ENCODE measurements at places on chromosomes 11 and 22.

DNA sequence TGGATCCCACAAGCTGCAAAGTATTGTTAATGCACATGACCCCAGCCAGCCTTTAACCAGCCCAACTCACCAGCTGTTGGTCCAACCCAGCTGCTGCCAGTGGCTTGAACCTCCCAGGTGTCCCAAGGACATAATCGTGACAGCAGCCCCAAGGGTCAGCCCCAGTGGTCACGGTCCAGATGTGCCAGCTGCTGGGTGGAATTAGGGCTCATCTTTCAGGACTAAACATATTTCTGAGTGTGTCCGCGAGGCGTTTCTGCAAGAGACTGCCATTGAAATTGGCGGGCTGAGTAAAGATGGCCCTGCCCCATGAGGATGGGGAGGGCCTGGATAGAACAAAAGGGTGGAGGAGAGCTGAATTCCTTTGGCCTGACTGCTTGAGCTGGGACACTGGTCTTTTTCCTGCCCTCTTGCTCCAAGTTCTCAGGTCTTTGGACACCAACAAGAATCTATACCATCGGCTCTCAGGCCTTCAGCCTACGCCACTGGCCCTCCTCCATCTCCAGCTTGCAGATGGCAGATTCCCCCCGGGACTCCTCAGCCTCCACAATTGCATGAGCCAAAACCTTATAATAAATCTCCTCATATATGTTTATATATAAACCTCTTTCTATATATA lies 240.2 kb downstream of the MN1 start:
- no peak for DNase-seq

GRCh38 chr22:22528780-22529179 lies 8.7 kb upstream of the ZNF280A start:
- DNase-seq = no peak

DNA sequence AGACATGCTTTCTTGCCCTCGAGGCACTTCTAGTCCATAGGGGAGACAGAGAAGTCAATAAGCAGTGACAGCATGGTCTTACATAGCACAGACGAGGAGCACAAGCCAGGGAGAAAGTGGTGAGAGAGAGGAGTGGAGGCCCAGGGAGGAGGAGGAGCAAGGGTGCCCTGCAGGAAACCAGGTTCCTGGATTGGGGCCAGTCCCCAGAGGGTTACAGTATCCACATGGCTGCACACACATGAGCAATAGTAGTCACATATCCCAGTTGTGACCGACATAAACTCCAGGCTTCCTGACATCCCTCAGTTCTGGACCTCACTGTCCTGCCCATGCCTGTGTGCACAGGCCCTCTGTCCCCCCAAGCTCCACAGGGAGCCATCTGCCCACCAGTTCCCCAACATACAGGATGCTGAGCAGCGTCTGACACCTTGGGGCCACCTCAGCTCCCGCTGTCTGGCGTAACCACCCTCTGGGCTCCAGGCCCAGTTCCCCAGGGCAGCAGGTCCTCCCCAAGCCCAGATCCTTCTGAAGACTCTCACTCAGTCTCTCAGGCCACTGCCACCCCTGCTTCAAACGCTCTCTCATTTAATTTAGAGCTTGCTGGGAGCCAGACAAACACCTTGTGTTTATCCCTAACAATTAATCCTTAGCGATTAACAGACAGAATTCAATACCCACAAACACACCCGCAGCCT lies 53.7 kb downstream of the DSCAML1 start:
- no peak for DNase-seq

GRCh38 chr22:49269371-49269770 lies 558.3 kb downstream of the BRD1 start:
- no peak for DNase-seq

DNA sequence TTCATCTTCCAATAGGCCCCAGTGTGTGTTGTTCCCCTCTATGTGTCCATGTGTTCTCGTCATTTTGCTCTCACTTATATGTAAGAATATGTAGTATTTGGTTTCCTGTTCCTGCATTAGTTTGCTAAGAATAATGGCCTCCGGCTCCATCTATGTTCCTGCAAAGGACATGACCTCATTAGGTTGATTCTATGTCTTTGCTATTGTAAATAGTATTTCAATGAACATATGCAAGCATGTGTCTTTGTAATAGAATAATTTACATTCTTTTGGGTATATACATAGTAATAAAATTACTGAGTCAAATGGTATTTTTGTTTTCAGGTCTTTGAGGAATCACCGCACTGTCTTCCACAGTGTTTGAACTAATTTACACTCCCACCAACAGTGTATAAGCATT lies 202.9 kb upstream of the KIRREL3 start:
- no peak for DNase-seq

GRCh38 chr11:130473056-130473794 lies 24.8 kb downstream of the ADAMTS15 start:
- peak; percentile 88 for DNase-seq

DNA sequence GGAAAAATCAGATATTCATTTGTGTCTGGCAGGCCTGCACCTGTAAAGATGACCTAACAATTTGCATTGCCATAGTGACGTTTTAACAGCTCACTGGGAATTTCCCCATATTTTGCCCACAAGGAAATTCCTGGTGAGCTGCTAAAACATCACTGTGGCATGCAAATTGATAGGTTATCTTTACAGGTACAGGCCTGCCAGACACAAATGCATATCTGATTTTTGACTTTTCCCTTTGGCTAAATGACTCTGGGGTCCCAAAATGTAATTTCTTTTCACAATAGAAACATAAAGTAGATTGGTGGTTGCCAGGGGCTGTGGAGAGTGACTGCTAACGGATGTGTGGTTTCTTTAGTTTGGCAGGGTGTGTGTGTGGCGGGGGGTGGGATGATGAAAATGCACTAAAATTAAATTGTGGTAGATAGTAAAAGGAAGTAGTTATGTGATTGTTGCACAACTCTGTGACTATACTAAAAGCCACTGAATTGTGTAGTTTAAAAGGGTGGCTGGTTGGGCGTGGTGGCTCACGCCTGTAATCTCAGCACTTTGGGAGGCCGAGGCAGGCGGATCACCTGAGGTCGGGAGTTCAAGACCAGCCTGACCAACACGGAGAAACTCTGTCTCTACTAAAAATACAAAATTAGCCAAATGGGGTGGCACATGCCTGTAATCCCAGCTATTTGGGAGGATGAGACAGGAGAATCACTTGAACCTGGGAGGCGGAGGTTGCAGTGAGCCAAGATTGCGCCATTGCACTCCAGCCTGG lies 18.5 kb upstream of the FEZ1 start:
- no peak for DNase-seq

- DNase-seq = no peak
Observed at GRCh38 chr11:9953994-9954626, 290.2 kb downstream of the SWAP70 start.

GRCh38 chr11:65637794-65638419 lies at the start of gene SIPA1:
Gene SIPA1 (plus strand): TSS chr11:65638101. CDS start chr11:65640922, 2,821 bp downstream.
- no peak for DNase-seq

- DNase-seq = no peak
Observed at GRCh38 chr11:86313793-86314192, 11.8 kb downstream of the HIKESHI start.

DNA sequence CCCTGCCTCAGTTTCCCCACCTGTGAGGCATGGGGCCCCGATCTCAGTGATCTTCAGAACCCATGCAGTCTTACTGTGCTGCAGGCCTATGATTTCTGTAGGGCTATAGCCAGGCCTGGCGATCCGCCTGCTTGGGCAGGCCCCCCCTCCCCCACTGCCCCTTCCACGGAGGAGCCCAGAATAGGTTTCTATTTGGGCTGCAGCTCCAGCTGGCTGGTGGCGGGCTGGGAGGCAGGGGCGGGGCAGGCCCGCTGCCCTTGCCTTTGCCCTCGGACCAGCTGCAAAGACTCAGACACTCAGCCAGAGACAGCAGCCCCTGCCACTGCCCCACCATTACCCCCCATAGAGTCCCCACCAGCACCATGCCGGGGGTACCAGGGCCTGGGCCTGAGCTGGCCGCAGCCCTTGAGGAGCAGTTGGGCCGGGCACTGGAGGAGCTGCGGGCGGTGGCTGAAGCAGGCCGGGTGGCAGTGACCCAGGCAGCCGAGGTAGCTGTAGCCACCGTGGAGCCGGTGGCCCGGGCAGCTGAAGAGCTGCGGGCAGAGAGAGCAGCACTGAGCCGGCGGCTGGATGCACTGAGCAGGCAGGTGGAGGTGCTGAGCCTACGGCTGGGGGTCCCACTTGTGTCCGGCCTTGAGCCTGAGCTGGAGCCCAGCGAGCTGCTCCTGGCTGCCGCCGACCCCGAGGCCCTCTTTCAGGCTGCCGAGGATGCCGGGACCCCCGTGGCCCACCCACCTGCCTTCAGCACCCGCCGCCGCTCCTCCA lies 12.2 kb downstream of the SMTN start:
- DNase-seq = no peak

DNA sequence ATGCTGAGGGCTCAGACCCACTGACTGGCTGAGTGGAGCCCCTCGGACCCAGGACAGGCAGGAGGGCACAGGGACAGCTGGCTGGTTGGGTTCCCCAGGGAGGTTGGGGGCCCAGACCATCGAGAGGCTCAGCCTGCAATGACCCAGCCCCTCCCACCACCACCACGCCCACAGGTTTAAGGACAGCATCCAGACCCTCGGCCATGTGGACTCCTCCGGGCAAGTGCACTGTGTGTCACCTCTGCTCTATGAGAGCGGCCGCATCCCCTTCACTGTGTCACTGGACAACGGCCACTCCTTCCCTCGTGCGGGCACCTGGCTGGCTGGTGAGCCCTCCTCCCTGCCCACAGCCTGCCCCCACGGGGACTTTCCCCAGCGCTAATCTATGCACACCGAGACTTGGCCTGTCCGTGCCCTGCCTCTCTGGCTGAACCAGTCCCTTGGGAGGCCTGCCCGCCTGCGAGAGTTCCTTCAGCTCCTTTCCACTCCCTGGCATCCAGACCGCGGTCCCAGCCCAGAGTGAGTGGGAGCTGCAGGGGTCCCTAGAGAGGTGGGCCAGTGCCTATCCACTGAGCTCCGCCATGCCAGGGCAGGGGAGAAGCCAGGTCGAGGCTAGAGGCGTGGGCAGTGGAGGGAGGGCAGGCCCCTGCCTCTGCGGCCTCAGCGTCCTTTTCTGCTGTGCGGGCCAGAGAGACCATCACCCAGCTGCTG lies 2.2 kb downstream of the SUSD2 start:
- no peak for DNase-seq

DNA sequence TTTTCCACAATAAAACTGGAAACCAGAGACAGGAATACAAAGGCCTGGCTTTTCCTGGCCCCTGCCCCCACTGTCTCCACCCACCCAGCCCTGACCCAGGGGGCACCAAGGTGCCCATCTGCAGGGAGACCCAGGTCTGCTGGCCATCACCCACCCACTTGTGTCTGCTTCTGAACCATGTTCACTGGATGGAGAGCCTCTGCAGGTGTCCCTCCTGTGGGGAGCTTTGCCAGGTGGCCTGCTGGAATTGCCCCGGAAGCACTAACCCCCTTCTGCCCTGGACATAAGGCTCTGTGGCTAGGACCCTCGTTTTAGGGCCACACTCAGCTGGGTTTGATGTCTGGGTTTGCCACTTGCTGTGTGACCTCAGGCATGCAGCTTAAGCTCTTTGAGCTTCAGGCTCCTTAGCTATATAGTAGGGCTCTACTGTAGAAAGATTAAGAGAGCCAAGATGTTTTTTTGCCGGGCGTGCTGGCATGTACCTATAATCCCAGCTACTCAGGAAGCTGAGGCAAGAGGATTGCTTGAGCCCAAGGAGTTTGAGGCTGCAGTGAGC lies 3.9 kb downstream of the SCARF2 start:
- DNase-seq = no peak

DNA sequence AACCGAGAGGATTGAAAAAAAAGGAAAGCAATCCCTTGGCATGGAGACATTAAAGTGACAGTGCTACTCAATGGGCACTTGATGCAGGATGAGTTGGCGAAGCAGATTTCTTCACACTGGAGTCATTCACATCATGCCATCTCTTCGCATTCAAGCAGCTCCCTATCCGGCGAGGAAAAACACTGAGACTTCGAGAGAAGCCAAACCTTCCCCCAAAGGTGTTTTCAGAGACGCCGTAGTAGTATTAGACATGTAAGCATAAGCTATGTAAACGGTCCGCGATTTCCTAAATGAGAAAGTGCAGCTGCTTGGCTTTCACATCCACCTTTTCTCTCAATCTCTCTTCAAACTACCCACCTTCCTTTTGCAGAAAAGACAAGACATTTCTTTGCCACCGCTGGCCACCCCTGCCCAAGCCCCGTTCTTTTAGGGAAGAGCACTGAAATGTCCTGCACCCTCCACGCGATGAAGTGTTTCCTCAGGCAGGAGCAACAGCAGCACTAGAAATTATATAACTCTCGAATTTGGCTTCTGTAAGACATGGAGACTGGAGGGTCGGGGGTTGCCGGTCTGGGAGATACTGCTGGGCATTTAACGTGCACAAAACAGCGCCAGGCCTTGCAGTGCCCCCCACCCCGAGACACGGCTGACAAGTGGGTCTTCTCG lies at the start of gene DLG2:
TSS of gene DLG2 (minus strand) at position 13 of the 666 bp plus-strand sequence.
- DNase-seq = no peak

All from vagina (tissue), 2 donors.